ENCODE measurements at places on chromosomes 11 and 22.

GRCh38 chr11:82765466-82766034 is 31.9 kb upstream of the FAM181B start:
- no peak for DNase-seq

DNA sequence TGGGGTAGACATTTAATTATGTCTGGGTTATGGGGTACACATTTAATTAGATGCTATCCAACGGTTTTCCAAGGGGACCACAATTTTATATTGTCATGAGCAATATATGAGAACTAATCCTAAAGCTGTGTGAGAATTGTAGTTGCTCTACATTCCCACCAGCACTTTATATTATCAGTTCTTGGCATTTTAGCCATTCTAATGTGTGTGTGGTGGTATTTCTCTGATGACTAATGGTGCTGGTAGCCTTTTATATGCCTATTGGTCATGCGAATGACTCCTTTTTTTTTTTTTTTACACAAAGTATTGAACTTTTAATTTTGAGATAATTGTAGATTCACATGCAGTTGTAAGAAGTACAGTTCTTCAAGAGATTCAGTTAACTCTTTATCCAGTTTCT is 26.2 kb downstream of the TMEM135 start:
- no peak for DNase-seq

- DNase-seq, result no peak
These were observed 10.8 kb upstream of the COMT start for GRCh38 chr22:19930551-19931486.

DNA sequence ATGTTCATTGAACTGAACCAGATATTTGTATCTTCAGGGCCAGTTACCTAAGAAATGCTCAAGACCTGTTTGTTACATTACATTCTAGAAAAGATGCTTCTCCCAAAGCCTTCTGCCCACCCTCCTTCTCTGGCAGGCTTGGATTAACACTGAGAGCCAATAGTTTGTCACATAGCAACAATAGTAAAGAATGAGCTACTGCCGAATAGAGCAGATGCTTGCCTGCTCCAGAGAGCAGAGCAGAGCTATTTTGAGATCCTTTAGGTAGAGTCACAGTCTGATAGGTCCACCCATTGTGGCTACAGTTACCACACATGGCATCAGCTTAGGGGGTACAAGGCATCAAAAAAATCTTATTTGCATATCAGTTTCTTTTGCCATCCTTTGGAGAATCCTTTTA is 13.5 kb upstream of the EP300 start:
- no peak for DNase-seq

GRCh38 chr22:23670378-23671295 is 20.2 kb upstream of the RGL4 start:
- DNase-seq, result no peak

- no peak for DNase-seq
These were observed 67.5 kb downstream of the GAB2 start for GRCh38 chr11:78350091-78350645.

DNA sequence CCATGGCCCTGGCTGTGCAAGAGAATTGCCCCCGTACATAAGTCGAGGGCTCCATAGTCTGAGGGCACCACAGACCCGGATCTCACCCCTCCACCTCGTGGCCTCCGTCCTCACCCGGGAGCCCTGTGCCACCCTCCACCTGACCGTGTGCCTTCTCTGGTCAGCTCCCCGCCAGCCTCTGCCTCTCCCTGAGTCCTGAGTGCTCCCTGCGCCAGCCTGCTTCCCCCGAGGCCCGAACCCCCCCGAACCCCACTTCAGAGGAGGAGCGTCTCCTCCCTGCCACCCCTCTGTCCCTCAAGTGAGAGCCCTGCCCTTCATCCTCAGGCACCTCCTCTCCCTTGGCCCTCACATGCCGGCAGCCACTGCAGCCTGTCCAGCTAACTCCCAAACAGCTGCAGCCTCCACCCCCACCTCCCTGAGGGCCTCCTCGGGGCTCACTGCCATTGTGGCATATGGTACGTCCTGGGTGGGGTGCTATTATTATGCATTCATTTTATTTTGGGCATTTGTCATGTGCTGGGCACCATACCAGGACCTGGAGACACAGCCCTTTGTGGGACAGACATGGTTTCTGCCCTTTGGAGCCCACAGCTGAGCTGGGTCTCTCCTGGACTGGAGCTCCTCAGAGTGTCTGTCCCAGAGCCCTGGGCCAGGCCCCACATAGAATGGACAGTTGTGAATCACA is 67.2 kb downstream of the MYO7A start:
- no peak for DNase-seq

DNA sequence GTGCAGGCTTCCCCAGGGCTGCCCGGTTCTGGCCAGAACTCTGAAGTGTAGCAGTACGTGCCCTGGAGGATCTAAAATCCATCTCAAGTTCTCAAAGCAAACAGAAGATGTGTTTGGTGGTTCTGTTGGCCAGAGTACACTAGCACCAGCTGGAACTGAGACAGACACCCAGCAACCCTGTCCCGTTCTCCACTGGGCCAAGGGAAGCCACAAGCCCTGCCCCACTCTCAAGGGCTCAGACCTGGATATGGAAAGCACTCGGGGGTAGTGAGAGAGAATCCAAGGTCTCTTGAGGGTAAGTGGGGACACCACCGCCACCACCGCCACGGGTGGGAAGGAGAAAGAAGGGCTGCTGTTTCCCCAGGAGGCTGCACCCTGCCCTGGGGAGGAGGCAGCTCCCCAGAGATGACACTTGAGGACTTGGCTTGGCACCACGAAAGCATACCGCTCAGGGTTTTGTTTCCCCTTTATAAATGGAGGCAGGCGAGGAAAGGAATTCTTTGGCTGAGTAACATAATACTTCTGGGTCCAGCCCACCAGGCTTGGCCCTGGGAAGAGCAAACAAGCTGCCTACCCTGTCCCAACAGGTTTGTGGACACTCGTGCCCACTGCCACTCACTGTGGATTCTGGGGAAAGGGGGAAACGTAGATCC is 56.1 kb upstream of the POU2AF1 start:
- no peak for DNase-seq

GRCh38 chr11:119091966-119092879 is 7.5 kb downstream of the HMBS start:
- DNase-seq, result no peak

DNA sequence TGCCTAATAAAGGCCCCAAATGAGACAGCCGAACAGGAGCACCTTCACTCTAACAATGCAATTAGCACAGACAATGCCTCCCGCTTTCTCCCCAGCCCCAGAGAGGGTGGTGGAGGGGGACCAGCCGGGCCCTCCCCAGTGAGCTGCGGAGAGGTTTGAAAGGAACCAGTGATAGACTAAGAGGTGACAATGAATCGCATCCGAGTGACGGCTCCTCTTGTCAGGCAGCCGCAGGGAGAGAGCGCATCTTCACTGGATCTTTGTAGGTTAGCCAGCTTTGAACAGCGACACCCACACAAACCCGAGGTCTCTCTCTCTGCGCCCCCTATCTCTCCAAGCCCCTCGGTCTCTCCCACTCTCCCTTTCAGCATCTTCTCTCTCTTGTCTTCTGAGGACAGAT is 28.0 kb downstream of the FLRT1 start:
- peak; percentile 33 for DNase-seq

GRCh38 chr22:45036154-45036553 is 26.3 kb upstream of the PHF21B start:
- DNase-seq, result no peak

DNA sequence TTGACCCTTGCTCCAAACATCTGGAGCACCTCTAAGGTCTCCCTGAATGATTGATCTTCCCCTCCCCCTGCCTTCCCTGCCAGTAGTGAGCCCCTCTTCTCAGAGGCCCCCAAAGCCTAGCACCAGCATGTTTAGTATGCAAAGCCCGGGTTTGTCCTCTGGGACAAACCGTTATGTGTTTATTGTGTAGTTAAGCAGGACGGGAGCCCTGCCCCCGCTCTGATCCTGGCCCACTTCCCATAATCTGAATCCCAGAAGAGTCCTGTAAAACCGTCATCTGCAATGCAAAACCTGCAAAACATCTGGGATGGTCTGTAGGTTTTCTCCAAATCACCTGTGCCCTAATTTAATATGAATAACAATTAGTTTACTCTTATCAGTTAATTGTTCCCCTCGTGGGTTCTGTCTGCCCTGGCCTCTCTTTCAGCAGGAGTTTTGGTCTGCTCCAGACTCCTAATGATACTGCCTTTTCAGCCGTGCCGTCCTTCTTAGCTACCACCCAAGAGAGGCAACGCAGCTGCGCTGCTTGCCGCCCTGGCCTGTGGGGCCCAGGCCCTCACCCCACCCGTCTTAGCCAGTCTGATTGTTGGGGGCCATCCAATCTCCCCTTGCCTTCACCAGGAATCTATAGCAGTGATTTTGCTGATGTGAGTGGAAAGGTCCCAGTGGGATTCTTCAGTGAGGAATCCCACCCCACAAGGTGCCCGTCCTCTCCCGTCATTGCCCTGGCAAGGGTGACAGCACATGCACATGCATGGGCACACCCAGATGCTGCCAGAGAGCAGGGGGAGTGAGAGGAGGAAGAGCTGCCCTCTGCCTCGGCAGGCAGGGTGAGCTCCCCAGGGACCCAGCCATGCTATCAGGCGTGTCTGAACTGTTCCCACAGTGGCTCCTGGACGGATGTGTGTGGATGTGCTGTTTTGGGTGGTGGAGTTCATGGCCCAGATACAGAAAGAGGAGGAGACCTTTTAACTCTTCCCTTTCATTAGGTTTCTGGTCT is 3.0 kb upstream of the B3GAT1 start:
- DNase-seq, result no peak

DNA sequence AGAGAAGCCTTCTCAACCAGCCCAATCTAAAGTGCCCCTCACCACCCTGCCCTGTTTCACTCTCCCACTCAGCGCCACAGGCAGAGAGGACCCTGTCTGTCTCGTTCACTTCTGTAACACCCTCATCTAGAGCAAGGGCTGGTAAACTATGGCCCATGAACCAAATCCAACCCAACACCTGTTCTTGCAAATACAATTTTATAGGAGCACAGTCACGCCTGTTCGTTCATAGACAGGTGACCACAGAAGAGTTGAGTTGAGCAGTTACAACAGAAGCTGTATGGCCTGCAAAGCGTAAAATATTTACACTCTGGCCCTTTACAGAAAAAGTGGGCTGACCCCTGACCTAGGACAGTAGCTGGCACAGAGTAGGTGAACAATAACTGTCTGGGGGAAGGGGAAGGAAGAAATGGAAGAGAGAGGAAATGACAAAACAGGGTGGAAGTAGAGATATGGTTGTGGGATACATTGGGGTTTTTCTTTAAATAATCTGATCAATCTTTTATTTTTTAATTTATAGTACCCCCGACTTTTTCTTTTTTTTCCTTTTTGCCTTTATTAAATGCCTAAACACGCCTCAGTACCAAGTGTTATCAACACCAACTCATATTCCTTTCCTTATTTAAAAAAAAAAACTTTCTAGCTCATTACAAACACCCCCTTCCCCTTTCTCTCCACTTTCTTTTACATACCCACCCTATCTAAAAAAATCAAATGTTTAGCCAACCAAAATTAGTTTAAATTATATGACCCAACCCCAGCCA is 20.9 kb downstream of the SERPIND1 start:
- no peak for DNase-seq

GRCh38 chr11:45212566-45213315 is 66.3 kb downstream of the PRDM11 start:
- no peak for DNase-seq

DNA sequence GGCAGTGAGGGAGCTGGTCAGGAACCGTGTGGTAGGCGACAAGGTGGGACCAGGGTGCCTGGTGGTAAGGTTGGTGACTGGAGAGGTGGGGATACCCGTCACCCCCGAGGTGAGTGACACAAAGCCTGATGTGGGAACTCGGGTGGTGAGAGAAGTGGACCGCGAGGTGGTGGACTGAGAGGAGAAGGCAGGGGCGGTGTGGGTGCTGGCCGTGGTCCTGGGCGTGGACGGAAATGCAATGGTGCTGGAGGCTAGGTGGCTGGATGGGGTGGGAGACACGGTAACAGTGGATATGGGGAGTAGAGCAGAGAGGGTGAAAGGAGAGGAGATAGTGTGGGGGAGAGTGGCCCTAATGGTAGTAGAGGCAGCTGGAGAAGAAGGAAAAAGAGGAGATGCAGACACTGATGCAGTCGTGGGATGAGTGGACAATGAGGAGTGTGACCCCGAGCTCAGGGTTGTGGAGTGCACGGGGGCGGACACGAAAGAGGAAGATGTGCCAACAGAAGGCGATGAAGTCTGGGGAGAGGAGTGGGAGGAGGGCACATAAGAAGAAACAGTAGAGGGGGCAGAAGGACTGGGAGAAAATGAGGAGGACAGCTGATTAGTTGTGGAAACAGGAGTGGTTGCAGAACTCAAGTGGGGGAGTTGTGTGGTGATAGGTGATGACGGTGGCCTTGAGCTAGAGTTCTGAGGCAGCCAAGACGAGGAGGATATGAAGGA is 20.5 kb downstream of the MUC6 start:
- no peak for DNase-seq

All from COR-L47 (cell line).